Thymus (tissue), 14 donors: ENCODE measurements at places on chromosomes 16 and 17. TPM values are rescaled to one million over a fixed set of nuclear protein-coding genes. Genes with fewer than 3 reads are reported as not detected.

Gene SMIM36
- total RNA-seq = not detected

Gene CTU2
- total RNA-seq = 14.7 TPM

GRCh38 chr17:76781056-76781982, 43.4 kb downstream of the MFSD11 start:
- no peak overlapping the region for H3K27ac ChIP-seq
- H3K4me1 ChIP-seq = no peaks in the 10 kb centered on the region
- DNase-seq = no peak
- H3K4me3 ChIP-seq = no peak overlapping the region
- H3K36me3 ChIP-seq = peaks cover 39% of the 10 kb centered on the region
- no peaks in the 10 kb centered on the region for H3K27me3 ChIP-seq

DNA sequence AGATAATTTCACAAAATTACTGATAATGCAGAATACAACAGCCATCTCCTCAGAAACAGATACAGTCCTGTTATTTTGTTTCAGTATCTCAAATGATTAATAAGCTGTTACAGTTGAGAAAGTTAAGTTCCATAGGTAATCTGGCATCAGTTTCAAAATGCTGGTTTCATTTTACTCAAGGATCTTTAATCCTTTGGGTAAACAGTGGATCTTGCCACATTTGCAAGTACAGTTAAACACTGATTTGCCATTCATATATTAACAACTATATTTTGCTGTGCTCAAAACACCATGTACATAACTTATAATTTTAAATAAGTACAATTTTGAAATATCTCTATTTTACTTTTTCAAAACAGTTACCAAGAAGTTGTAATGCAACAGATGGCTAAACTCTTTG, 31.2 kb downstream of the RPGRIP1L start:
- DNase-seq = no peak
- no peaks in the 10 kb centered on the region for H3K4me1 ChIP-seq
- H3K36me3 ChIP-seq = no peaks in the 10 kb centered on the region
- no peak overlapping the region for H3K4me3 ChIP-seq

DNA sequence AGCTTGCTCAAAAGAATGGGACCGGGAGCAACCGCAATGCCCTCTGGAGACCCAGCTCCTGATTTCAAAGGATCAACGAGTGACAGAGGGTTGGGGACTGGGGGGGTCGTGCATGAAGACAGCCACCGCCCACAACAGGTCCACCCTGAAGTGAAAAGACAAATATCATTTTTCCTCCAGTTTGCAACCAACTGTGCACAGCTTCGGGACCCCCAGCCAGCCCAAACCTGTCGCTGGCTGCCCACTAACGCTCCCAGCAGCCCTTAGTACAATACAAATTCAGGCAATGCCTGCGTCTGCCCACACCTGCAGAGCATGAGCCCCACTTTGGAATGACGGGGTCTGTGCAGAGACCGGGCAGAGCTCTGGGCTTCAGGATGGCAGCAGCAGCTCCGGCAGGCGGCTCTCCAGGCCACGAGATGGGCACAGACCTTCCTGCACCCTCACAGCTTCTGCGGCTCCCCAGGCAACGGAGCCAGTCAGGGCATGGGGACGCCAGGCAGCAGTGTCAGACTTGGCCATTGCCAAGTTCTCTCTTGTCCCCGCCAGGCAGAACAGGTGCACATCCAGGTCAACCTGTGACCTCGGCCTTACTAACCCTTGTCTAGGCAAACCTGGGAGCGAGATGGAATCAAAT, 60.1 kb downstream of the TBC1D16 start:
- H3K36me3 ChIP-seq = no peaks in the 10 kb centered on the region
- no peak for DNase-seq
- no peaks in the 10 kb centered on the region for H3K4me1 ChIP-seq
- no peak overlapping the region for H3K4me3 ChIP-seq

- H3K27me3 ChIP-seq = no peaks in the 10 kb centered on the region
- peaks cover 61% of the 10 kb centered on the region for H3K36me3 ChIP-seq
- H3K27ac ChIP-seq = no peak overlapping the region
- DNase-seq = no peak
- no peaks in the 10 kb centered on the region for H3K4me1 ChIP-seq
- no peak overlapping the region for H3K4me3 ChIP-seq
Observed at GRCh38 chr16:11836650-11837244, 14.6 kb downstream of the RSL1D1 start.

GRCh38 chr16:15435216-15435864, 952 bp downstream of the BMERB1 start:
- peak overlapping the region; percentile 36 for H3K4me3 ChIP-seq
- H3K36me3 ChIP-seq = no peaks in the 10 kb centered on the region
- no peak for DNase-seq
- H3K27ac ChIP-seq = no peak overlapping the region

GRCh38 chr16:19196871-19197270, 28.8 kb downstream of the SYT17 start:
- H3K4me1 ChIP-seq = no peaks in the 10 kb centered on the region
- H3K27ac ChIP-seq = no peak overlapping the region
- no peaks in the 10 kb centered on the region for H3K27me3 ChIP-seq
- no peak overlapping the region for H3K4me3 ChIP-seq
- H3K36me3 ChIP-seq = no peaks in the 10 kb centered on the region
- no peak for DNase-seq

- H3K36me3 ChIP-seq = no peaks in the 10 kb centered on the region
- no peak overlapping the region for H3K27ac ChIP-seq
- DNase-seq = peak; percentile 10
Observed at GRCh38 chr17:79340333-79341221, 266.0 kb downstream of the ENGASE start.

GRCh38 chr16:830107-830870, 29.8 kb upstream of the GNG13 start:
- no peak overlapping the region for H3K4me3 ChIP-seq
- no peaks in the 10 kb centered on the region for H3K36me3 ChIP-seq
- H3K27ac ChIP-seq = no peak overlapping the region
- no peaks in the 10 kb centered on the region for H3K4me1 ChIP-seq

DNA sequence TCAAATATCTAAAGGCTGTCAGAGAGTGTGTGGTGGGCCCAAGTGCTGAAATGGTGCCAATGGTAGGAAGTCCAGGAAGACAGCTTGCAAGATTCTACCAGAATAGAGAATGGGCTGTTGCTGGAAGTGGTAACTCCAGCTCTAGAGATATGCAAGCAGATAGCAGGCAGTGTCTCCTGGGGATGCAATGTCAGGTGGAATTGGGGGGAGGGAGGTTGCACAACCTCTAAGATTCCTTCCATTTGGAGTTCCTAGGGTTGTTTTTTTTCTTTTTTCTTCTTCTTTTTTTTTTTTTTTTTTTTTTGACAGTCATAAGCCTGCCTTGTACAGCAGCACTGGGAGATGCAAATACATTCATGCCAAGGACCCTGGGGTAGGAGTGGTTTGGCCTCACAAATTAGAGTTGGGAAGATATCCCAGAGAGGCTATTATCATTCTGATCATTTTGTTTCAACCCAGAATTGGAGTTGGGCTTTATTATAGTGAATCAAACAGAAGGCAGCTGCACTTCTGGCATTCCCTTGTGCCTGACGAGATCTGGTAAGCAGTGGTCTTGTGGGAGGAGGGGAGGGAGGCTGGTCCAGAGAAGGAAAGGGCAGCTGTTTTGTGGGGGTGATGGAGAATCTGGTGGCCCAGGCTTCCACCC, 51.1 kb downstream of the SLC6A2 start:
- no peaks in the 10 kb centered on the region for H3K4me1 ChIP-seq
- no peak overlapping the region for H3K4me3 ChIP-seq
- DNase-seq = no peak
- H3K27me3 ChIP-seq = no peaks in the 10 kb centered on the region
- no peaks in the 10 kb centered on the region for H3K36me3 ChIP-seq
- no peak overlapping the region for H3K27ac ChIP-seq

- no peaks in the 10 kb centered on the region for H3K4me1 ChIP-seq
- H3K27me3 ChIP-seq = no peaks in the 10 kb centered on the region
Observed at GRCh38 chr16:69620573-69620972, 54.8 kb downstream of the NFAT5 start.

- H3K4me3 ChIP-seq = no peak overlapping the region
- no peaks in the 10 kb centered on the region for H3K27me3 ChIP-seq
- H3K27ac ChIP-seq = peak overlapping the region; percentile 19
- H3K4me1 ChIP-seq = peaks cover 8% of the 10 kb centered on the region
- peaks cover 73% of the 10 kb centered on the region for H3K36me3 ChIP-seq
Observed at GRCh38 chr17:17139972-17140589, 66.1 kb downstream of the PLD6 start.

DNA sequence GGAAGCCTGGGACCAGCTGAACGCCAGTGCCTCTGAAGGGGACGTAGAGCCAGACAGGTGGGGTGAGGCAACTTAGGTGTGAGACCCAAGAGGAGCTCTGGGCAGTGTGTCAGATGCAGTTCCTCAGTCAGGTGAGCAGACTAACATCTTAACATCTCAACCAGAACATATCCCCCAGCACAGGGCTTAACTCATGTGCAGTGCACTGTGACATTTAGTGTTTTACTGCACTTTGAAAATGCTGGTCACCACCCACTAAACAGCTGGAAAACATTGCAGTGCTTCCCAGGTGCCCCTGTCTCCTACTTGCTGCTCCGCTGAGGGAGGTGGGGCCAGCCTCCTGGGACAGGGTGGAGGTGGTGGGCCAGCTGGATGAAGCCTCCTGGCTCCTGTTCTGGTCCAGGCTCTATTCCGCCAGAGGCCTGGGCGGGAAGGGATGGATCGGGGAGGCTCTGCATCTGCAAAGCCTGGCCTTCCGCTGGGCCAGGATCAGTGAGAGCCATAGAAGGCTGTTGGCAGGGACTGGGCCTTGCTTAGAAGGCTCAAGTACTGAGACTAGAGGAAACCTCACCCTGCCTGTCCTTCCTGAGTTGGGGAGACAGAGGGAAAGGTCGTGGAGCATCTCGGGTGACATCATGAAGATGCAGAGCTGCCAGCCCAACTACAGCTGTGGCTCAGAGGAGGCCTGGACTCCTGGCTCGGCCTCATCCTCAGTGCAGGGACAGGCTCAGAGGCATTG, 7.9 kb upstream of the MRC2 start:
- DNase-seq = no peak
- no peak overlapping the region for H3K4me3 ChIP-seq
- H3K27ac ChIP-seq = no peak overlapping the region
- no peaks in the 10 kb centered on the region for H3K27me3 ChIP-seq

GRCh38 chr17:647324-648197, 67.1 kb downstream of the VPS53 start:
- peaks cover 16% of the 10 kb centered on the region for H3K36me3 ChIP-seq
- DNase-seq = no peak
- no peaks in the 10 kb centered on the region for H3K27me3 ChIP-seq
- no peaks in the 10 kb centered on the region for H3K4me1 ChIP-seq
- H3K4me3 ChIP-seq = no peak overlapping the region

DNA sequence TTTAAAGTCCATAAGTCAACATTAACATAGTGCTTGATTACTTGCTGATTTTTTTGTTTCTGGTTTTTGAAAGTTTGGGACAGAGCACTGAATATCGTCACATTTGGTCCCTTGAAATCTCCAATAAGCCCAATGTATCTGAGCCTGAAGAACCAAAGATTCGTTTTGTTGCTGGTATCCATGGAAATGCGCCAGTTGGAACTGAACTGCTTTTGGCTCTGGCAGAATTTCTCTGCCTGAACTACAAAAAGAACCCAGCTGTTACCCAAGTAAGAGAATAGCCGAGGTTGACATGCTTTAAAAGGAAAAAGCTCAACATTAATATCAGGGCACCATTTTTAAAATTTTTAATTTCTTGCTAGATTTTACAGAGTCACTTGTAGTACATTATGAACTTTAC, 27.7 kb upstream of the GOSR1 start:
- peaks cover 19% of the 10 kb centered on the region for H3K36me3 ChIP-seq
- no peak for DNase-seq
- no peaks in the 10 kb centered on the region for H3K4me1 ChIP-seq
- H3K27ac ChIP-seq = no peak overlapping the region

DNA sequence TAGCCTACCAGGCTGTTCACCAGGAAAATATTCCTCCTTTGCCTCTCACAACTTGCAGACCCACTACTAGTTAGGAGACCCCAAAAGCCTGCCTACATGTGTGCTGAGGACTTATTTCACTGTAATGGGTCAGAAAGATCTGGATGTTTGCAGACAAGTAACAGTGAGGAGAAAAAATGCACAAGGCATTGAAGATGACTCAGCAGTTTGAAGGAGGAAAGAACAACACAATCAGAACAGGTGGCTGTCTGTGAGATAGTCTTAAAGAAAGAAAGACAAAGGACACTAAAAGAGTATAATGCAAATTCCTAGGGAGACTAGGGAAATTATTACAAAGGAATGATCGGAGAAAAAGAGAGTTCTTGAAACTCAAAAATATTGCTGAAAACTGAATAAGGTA, 69.0 kb downstream of the ANKFN1 start:
- H3K27me3 ChIP-seq = no peaks in the 10 kb centered on the region
- peaks cover 10% of the 10 kb centered on the region for H3K4me1 ChIP-seq
- DNase-seq = peak; percentile 19

- H3K36me3 ChIP-seq = no peaks in the 10 kb centered on the region
- peaks cover 12% of the 10 kb centered on the region for H3K4me1 ChIP-seq
- no peaks in the 10 kb centered on the region for H3K27me3 ChIP-seq
- no peak for DNase-seq
- H3K4me3 ChIP-seq = no peak overlapping the region
- no peak overlapping the region for H3K27ac ChIP-seq
Observed at GRCh38 chr17:50686494-50687199, 21.1 kb downstream of the ANKRD40 start.

- H3K4me1 ChIP-seq = no peaks in the 10 kb centered on the region
- no peak overlapping the region for H3K4me3 ChIP-seq
- no peak for DNase-seq
- H3K27me3 ChIP-seq = no peaks in the 10 kb centered on the region
- no peaks in the 10 kb centered on the region for H3K36me3 ChIP-seq
Observed at GRCh38 chr16:25812215-25812614, 120.5 kb downstream of the HS3ST4 start.

- H3K27ac ChIP-seq = no peak overlapping the region
- H3K27me3 ChIP-seq = peaks cover 44% of the 10 kb centered on the region
- H3K4me3 ChIP-seq = no peak overlapping the region
- H3K4me1 ChIP-seq = no peaks in the 10 kb centered on the region
Observed at GRCh38 chr16:49866595-49867071, 10.7 kb upstream of the ZNF423 start.

GRCh38 chr17:9924735-9925191, 19.7 kb upstream of the RCVRN start:
- no peak overlapping the region for H3K4me3 ChIP-seq
- H3K36me3 ChIP-seq = no peaks in the 10 kb centered on the region
- H3K27me3 ChIP-seq = no peaks in the 10 kb centered on the region
- no peaks in the 10 kb centered on the region for H3K4me1 ChIP-seq
- peak; percentile 56 for DNase-seq

- H3K27me3 ChIP-seq = no peaks in the 10 kb centered on the region
- no peak overlapping the region for H3K4me3 ChIP-seq
- no peak overlapping the region for H3K27ac ChIP-seq
- no peak for DNase-seq
- H3K36me3 ChIP-seq = no peaks in the 10 kb centered on the region
Observed at GRCh38 chr16:5895137-5895536, 797.5 kb upstream of the EEF2KMT start.
